A549 treated with CORT108297 at 1 μM for 4 hours (cell line): ENCODE measurements at places on chromosomes 6 and 20. TPM values are rescaled to one million over a fixed set of nuclear protein-coding genes. Genes with fewer than 3 reads are reported as not detected.

Gene CCM2L
- total RNA-seq: 0.33 to 0.68 TPM (median 0.55 TPM) in 5 replicates

Gene SLC29A1
- 41.8 to 58.1 TPM (median 55.7 TPM) in 5 replicates for total RNA-seq

Gene FAM217A
- total RNA-seq: not detected in 5 replicates

Gene MCCD1
- not detected in 5 replicates for total RNA-seq

Gene DTNBP1
- total RNA-seq: 8.6 to 13.3 TPM (median 12.9 TPM) in 5 replicates

Gene SSTR4
- 0.06 to 0.15 TPM (median 0.09 TPM) in 4 of 5 replicates, not detected in the other for total RNA-seq

Gene C20orf144
- 0.08 to 0.13 TPM (median 0.10 TPM) in 4 of 5 replicates, not detected in the other for total RNA-seq
